Dermis microvascular lymphatic vessel endothelial cell (primary cell): ENCODE measurements at places on chromosomes 2 and 18.

DNA sequence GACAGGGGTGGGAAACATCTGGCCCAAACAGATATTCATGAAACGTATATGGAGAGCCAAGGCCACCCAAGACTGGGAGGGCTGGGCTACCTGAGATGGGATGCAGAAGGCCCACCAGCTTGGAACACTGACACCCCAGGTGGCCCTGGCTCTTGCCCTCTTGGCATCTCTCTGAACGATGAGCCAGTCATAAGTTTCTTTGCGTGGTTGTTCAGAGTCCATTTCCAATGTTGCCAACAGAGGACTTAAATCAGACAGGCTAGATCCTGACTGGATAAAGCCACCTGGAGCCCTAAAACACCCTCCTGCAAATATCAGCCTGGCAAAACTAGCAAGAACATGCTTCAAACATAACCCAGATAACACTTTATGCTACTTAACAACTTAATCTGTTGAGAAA, 42.6 kb downstream of the LPIN2 start:
- no peak for DNase-seq

DNA sequence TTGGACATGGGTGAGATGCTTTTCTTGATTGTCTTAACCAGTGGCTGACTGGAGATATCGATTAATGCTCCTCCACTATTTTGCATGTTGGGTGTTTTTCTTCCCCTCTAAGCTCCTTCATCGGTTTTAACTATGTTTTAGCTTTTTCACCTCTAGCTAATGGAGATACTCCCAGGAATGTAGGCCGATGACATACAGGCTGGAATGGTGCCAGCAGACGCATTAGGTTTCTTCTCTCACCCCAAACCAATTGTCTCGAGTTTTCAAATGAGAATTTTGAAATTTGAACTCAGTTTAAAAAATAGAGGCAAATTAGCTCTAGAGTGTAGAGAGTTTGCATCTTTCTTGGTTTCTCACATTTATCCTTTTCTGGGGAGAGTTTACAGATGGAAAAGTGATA, 247.6 kb downstream of the RPRM start:
- DNase-seq: no peak

DNA sequence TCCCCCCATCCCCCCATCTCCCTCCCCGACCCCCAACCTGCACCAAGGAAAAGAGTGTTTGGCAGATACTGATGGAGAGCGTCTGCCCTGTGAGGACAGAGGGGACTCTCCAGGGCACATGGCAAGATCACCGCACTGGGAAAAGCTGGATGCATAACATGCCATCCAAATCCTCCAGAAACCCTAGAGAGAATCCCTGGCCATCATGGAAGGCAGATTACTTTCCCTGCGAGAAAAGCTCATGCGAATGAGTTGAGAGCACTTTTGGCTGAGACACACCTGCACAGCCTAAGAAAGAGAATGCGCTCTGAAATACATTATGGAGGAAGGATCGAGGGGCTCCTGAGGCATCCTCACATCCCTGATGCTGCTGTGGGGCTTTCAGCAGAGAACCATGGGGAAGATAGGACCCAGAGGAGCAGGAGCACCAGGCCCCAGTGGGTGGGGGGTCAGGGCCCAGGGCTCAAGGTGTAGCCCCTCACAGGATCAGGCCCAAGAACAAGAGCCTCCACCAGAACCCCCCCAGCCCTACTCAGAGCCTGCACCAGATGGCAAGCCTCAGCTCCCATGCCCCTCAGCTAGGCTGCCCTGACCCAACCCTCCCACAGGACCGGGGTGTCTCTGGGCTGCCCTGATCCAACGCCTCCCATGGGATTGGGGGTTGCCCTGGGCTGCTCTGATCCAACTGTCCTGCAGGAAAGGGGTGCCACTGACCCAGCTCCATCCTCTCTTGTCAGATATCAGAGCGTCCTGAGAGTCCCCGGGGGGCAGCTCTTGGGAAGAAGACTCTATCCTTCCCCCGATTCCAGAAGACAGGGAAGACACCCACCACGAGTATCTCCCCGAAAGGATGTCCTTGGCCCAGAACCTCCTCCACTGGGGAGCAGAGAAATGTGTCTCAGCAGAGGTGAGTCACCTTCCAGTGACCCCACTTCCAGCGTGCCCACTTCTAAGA, 153.4 kb downstream of the NDUFA10 start:
- no peak for DNase-seq

GRCh38 chr2:185142677-185143076, 544.3 kb downstream of the ZNF804A start:
- no peak for DNase-seq

- DNase-seq: no peak
These were observed 45.9 kb downstream of the MTHFD2 start for GRCh38 chr2:74244286-74244685.

GRCh38 chr2:176115883-176116813, at the start of gene HOXD10:
Gene HOXD10 (plus strand): TSS chr2:176116778. CDS start chr2:176116834, 56 bp downstream.
- DNase-seq: peak; percentile 93

- DNase-seq: no peak
These were observed 300.0 kb upstream of the SLC39A10 start for GRCh38 chr2:195356920-195357440.

- DNase-seq: no peak
These were observed 85.9 kb upstream of the ACSL3 start for GRCh38 chr2:222774941-222775340.

DNA sequence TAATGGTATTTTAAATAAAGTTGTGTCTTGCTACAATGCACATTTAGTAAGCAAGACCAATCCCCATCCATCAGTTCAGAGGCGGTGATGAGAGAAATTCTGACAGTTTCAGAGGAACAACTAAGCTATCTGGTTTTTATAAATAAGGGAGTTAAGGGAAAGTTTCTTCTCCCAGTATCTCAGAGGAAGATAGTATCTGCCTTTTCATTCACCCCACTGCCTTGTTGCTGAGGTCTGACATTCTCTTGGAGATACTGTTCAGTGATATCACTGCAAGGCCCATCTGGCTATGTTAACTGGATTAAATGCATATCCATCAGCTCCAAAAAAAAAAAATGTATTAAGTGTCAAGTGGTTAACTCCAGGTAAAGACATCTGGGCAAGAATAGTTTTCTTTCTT, 47.9 kb downstream of the RBMS1 start:
- no peak for DNase-seq

DNA sequence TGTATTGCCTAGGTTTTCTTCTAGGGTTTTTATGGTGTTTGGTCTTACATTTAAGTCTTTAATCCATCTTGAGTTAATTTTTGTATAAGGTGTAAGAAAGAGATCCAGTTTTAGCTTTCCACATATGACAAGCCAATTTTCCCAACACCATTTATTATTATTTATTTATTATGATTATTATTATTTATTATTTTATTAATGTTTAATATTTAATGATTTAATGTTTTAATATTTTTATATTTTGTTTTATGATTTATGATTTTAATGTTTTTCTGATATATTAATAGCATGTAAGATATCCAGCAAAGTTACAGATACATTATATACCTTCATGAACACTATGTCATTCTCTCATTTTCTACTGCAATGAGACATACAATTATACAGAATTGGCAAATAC, 1082.0 kb downstream of the DSC3 start:
- DNase-seq: no peak

DNA sequence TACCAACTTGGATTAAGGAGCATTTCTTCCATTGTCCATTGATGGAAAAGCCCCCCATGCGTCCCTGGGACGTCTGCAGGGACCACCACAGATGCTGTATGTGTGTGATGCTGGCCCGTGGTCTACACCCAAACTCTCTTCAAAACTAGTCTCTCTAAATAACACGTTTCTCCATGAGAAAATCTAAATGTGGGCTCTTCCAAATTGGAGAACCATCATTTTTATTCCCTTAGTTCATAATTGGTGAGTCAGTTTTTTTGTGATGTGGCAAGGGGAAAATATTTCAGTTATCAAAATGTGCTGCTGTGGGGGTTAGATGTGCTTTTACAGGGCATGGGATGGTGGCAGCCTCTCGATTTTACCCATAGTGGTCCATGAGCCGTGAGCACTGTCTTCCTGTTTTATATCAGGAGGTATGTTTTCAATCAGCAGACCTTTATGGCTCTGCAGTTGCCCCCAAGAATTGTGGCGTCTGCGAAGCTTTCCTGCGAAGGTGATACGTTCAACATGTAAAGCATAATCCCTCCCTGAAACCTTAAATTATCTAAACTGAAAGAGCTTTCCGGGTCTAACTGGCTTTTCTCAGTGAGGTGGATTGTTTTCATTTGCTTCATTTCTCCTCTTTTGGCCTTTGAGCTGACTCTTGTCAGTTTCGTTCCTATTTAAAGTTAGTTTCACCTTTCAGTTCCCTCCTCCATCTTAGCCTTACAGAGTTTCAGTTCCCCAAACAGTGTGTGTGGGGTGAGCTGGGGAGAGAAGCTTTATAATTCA, 78.4 kb downstream of the SETBP1 start:
- DNase-seq: no peak

GRCh38 chr2:29786361-29786760, 135.0 kb downstream of the ALK start:
- no peak for DNase-seq

GRCh38 chr2:71454221-71455010, 1.1 kb downstream of the DYSF start:
- no peak for DNase-seq

GRCh38 chr2:5561006-5561405, 131.2 kb upstream of the SOX11 start:
- DNase-seq: no peak

DNA sequence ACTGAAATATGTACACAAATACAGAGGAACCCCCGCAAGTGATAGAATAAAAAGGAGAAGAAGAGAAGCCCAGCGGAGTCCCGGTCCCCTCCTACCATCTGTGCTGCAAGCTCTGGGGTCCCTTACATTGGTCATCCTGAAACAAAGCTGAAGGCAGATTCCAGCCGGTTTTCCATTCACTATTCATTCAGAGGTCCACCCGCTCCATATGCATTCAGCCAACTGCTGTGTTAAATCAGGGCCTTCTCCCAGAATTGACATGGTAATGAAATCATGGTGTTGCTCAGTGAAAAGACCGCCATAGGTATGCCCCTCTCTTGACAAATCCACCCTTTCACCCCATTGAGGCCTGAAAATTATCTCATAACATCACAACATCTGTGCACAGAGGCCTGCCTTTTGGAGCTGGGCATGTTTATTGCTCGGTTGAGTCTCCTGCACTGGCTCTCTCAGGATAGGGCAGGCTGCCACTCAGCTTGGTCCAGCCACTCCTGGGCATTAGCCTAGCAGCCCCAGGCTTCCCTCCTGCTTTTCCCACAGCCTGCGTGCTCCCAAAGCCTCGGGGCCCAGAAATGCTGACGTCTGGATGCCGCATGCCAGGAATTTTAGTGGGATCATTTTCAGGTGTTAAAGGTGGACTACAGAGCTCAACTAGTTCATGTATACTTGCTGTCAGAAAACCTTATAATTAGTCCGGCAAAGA, 39.3 kb upstream of the ID2 start:
- DNase-seq: no peak

DNA sequence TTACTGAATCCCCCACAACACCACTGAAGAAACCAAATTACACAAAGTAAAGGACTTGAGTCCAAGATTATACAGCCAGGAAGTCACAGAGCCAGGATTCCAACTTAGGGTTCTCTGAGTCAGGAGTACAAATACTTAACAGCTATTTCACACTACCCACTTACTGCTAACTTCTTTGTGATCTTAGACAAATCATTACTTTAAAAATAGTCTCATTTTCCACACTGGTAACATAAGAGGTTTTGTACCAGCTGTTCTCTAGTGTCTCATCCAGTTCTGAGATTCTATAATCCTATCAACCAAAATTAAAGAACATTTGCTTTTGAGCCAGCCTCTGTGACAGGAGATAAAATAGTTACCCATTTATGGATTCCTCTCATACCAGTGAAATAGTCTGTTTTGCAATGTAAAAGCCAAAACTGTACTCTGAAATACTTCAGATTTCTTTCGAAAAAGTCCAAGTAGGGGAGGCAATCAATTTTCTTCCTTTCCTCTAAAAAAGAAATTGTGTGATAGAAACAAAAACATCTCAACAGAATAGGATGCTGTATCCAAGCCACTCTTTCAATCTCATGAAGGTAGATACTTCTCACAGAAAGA, 157.6 kb downstream of the LRATD1 start:
- DNase-seq: no peak

- peak; percentile 67 for DNase-seq
These were observed 94.3 kb downstream of the CDCA7 start for GRCh38 chr2:173448938-173449471.

- DNase-seq: no peak
These were observed 259.5 kb downstream of the MREG start for GRCh38 chr2:215753808-215754207.

DNA sequence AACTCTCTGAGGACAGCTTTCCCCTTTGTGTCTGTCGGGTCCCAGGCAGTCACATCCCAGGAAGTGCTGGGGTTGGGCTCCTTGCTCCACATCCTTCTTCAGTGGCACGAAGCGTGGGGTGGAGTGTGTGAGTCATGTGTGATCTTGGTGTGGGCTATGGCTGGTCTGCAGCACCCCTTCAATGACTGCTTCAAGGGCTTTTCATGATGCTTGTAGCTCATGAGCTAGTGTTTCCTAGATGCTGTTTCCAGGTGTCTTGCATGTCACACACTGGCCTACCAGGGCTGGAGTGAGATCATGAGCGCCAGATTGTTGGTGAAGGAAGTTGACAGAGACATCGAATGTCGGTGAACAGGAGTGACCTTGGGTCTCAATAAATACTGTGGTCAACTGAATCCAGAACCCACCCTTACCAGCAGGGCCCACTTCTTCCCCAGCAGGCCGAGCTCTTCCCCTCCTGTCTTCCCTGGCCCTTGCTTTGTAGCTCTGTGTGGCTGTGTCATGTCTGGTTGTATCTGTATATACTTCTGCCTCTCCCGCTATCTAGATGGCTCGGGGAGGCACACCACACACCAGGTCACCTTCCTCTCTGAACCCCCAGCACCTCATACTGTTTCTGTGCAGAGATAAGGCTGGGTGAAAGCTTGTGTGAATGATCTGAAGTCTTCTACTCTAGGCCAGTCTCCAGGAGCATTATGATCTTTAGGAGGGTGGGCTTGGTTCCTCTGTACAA, 3.8 kb downstream of the C2orf92 start:
- DNase-seq: no peak

- DNase-seq: peak; percentile 79
These were observed at the start of gene YES1 for GRCh38 chr18:811892-812375. Gene YES1 (minus strand): TSS chr18:812242. CDS start chr18:756827, 55,415 bp downstream.

DNA sequence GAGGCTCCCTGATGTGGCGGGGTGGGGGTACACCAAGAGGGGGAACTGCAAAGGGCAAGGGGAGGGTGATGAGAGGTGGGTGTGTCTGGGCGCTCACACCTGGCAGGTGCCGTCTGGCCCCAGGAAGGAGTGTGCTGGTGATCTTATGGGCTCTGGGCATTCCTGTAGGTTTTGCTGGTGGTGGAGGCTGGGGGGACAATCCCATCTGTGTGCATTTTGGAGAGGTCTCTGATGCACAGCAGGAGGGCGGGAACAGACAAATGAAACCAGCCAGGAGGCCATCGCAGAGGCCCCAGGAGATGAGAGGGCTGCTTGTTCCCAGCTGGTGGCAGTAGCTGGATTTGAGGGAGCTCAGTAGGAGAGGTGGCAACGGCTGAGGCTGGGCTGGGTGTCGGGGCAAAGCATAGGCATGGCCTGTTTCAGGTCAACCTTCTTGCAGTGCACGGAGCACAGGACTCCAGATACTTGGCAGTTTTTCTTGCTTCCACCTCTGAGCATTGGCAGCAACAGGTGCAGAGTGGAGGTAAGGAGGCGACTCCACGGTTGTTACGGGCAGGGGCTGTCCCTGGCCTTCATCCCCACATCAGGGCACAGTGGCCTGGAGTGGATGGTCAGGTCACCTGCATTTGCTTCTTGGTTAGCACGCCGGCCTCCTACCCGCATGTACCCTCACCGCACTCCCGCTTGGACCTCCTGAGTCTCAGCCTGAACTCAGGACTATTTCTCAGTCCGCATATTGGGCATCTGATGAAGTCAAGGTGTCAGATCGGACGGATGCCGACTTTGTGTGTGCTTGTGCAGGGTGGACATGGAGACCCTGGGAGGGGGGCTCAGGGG, 194.2 kb upstream of the HDAC4 start:
- DNase-seq: no peak
